ENCODE measurements at places on chromosomes 2 and 18.

DNA sequence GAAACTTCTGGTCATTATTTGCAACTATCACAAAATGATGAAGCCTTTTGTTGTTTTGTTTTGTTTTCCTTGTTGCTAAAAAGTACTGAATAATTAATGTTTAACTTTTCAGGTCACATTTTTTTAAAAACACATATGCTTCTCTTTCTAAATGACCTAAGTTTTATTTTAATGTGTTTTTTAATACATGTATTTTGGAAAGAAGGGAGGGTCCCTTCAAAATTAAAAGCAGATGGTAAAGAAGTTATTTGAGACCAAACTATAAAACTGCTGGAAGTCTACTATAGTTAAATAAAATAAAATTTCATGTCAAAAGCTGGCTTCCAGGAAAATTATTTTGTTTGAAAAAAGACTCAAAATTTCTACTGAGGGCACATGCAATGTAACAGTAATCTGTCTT lies 39.5 kb upstream of the ASNSD1 start:
- no peak for DNase-seq

DNA sequence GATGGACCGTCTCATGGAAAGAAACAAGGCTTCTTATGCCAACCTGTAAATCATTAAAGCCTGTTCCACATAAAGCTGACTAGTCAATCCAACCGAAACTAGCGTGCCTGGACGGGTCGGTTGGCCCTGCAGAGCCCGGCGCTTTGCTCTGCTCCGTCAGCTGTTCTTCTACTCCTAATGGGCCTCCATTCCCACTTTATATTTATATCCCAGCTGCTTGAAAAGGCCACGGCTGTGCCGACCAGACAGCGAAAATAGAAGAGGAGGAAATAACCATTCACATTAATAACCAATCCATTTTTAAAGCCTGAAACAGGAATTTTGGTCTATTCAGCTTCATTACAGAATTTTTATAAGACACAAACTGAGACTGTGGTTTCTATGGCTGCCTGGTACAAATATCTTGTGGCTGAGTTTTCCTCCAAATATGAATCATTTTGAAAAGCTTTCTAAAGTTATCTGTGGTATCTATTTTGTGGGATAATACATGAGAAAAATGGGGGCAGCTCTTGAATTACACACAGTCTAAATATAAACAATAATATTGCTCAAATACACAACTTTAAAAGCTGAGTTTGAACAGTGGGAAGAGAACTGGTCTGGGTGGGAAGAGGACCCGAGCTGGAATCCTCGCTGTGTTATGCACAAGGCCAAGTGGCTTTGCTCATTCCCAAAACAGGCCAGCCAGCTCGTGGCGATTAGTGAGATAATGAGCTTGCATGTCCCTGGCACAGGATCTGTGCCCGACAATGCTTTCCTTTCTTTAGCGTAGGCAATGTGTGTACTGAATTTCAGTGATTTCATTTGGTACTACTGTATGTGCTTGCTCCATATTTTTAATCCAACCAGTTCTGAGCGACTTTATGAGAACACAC lies 10.5 kb upstream of the FAM124B start:
- no peak for DNase-seq

- DNase-seq, result no peak
Measured at GRCh38 chr2:241808051-241808720, 807 bp upstream of the NEU4 start.

DNA sequence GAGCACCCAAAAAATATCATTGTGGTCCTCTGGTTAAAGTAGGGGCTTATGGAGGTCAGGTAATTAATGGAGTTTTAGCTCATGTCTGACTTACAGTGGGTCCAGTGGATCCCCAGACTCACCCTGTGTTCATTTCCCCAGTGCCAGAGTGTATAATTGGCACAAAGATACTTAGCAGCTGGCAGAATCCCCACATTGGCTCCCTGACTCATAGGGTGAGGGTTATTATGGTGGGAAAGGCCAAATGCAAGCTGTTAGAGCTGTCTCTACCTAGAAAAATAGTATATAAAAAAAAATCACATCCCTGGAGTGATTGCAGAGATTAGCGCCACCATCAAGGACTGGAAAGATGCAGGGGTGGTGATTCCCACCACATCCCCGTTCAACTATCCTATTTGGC lies 1067.6 kb upstream of the ACVR2A start:
- no peak for DNase-seq

- no peak for DNase-seq
Measured at GRCh38 chr2:68741805-68742306, 7.2 kb downstream of the ARHGAP25 start.

GRCh38 chr2:177165061-177165583 lies 47.5 kb upstream of the HNRNPA3 start:
- no peak for DNase-seq

DNA sequence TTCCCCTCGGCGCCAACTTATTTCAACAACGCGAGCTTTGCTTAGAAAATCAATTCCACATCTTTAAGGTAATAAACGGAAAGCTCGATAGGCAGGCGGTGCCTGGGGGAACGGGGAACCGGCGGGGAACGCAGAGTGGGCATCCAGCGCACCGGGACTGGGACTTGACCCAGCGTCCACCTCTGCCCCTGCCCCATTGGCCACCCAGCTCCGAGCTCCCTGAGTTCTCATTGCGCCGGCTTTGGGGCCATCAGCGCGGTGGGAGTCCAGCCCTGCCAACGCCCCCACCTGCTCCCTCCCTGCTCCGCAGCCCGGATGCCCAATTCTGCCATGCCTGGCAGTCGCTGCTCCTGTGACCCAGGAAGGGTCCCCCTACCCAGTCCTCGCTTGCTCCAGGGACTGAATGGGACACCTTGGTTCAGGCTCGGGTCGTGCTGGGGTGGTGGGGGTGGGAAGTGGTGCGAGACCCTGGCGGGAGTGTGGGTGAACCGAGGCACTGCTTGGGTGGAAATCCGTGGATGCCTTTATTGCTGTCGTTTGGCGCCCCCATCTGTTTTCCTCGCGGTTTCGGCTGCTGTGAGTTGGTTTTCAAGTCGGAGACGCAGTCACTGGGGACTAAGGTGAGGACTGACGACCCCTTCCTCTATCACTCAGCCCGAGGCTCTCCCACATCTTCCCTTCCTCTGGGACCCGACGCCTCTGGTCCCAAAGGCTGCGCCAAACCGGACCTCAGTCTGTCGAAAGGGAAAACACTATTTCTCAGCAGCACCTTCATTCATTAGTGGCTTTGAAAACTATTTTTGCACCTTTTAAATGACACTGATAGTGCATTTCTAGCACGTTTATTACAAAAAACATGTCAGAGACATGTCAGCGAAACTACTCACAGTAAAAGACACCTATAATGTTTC lies 2.4 kb upstream of the EVX2 start:
- DNase-seq, result no peak

DNA sequence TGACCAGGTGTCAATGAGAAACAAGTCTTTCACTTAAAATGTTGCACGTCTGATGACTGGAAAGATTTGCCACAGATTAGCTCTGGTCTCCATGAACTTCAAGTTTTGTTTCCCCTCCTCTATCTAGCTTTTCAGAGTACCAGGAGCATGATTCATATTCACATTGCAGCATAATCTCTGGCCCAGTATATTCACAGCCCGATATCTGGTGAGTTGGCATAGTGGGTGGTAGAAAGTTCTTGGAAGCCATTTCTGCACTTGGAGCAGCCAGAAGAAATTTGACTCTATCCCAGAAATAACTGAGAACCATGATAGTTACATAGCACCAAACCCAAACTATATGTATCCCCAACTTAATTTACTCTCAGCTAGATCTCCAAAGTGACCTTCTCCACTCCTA lies 503.9 kb downstream of the PID1 start:
- no peak for DNase-seq

GRCh38 chr2:101714118-101714517 lies 16.6 kb downstream of the MAP4K4 start:
- no peak for DNase-seq

- DNase-seq, result no peak
Measured at GRCh38 chr18:7950380-7951136, 383.4 kb downstream of the PTPRM start.

- DNase-seq, result no peak
Measured at GRCh38 chr2:241848761-241849615, 9.7 kb downstream of the PDCD1 start.

GRCh38 chr2:103152556-103152955 lies 390.7 kb downstream of the TMEM182 start:
- no peak for DNase-seq

All from stimulated activated CD8-positive, alpha-beta memory T cell treated with anti-CD3 and anti-CD28 coated beads, Interleukin-4, amount 100 ng/mL, for 4 hours (primary cell).